ENCODE measurements at places on chromosomes 5 and 9.

GRCh38 chr5:80346055-80346454 is 26.3 kb downstream of the SPZ1 start:
- DNase-seq, result no peak

DNA sequence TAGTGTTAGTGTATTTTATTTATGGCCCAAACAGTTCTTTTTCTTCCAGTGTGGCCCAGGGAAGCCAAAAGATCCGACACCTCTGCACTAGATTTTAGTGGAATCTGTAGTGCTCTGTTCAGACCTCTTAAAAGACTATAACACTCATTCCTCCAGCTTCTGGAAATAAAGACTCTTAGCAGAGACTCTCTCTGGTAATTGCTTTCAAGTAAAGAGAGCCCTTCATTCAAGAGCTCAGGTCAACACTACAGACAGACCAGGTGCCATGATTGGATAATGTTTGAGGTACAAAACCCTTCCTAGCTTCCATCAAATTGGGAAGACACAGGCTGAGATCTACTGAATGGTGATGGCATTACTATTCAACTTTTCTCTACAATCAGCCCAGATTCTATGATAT is 255.8 kb downstream of the PRDM9 start:
- DNase-seq, result no peak

GRCh38 chr9:15304632-15305031 is 2.4 kb downstream of the TTC39B start:
- DNase-seq, result no peak

GRCh38 chr5:118789366-118789765 is 199.0 kb downstream of the DTWD2 start:
- DNase-seq, result no peak

- no peak for DNase-seq
Observed at GRCh38 chr9:104177003-104177611, 83.0 kb downstream of the SMC2 start.

- no peak for DNase-seq
Observed at GRCh38 chr5:35830587-35830986, 26.1 kb upstream of the IL7R start.

GRCh38 chr5:66241136-66241825 is 97.2 kb downstream of the SREK1 start:
- peak; percentile 17 for DNase-seq
